ENCODE measurements at places on chromosomes 7 and 10. TPM values are rescaled to one million over a fixed set of nuclear protein-coding genes. Genes with fewer than 3 reads are reported as not detected.

- H3K27me3 ChIP-seq = peaks cover 60% of the 10 kb centered on the region
- H3K27ac ChIP-seq = no peak overlapping the region
- peaks cover 3% of the 10 kb centered on the region for H3K4me1 ChIP-seq
- DNase-seq = peak; percentile 48
These were observed 609 bp downstream of the KLRG2 start for GRCh38 chr7:139482662-139483466.

- H3K4me3 ChIP-seq = no peak overlapping the region
- H3K36me3 ChIP-seq = no peaks in the 10 kb centered on the region
- no peak overlapping the region for H3K27ac ChIP-seq
- H3K27me3 ChIP-seq = no peaks in the 10 kb centered on the region
- peaks cover 14% of the 10 kb centered on the region for H3K4me1 ChIP-seq
These were observed 106.1 kb downstream of the SND1 start for GRCh38 chr7:127758105-127758504.

- peaks cover 17% of the 10 kb centered on the region for H3K4me1 ChIP-seq
- H3K4me3 ChIP-seq = no peak overlapping the region
- DNase-seq = no peak
- H3K27me3 ChIP-seq = peaks cover 54% of the 10 kb centered on the region
- H3K27ac ChIP-seq = no peak overlapping the region
These were observed 23.5 kb upstream of the SFMBT2 start for GRCh38 chr10:7434378-7434777.

DNA sequence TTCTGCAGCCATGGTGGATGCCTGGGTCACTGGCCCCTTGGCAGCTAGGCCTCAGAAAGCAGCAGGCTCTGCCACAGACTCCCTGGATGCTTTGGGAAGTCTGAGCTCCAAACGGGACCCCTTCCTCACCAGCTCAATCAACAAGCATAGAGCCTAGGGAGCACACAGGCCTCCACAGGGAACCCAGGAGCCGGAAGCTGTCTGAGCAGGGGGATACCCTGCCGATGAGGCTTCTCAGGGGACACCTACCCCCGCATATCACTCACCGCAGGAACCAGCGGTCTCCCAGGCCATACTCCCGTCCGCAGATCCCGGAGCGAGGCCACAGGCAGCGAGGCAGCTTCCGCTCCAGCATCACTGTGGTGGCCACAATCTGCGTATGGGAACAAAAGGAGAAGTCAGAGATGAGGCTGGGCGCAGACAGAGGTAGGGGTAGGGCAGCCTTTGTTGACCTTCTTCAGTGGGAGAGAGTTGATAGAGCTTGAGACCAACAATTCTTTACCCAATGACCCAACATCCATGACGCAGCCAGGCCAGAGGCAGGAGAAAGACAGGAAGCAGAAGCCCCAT is 13.4 kb downstream of the TRPV6 start:
- H3K27me3 ChIP-seq = no peaks in the 10 kb centered on the region
- no peak overlapping the region for H3K4me3 ChIP-seq
- H3K36me3 ChIP-seq = peaks cover 14% of the 10 kb centered on the region

The H2BK1 gene
- total RNA-seq = not detected

The HOXA10 gene
- 13.1 TPM for total RNA-seq

The PPP1R3C gene
- total RNA-seq = 9.9 TPM

The AFAP1L2 gene
- 5.7 TPM for total RNA-seq

Measured in mesothelial cell of epicardium (in vitro differentiated cells).